ENCODE measurements at places on chromosomes 4 and X. TPM values are rescaled to one million over a fixed set of nuclear protein-coding genes. Genes with fewer than 3 reads are reported as not detected.
A peak's percentile ranks its signal among the peaks of the same experiment; 100 is the strongest.

- DNase-seq, result no peak
These were observed 186.6 kb downstream of the CPEB2 start for GRCh38 chr4:15188605-15189539.

DNA sequence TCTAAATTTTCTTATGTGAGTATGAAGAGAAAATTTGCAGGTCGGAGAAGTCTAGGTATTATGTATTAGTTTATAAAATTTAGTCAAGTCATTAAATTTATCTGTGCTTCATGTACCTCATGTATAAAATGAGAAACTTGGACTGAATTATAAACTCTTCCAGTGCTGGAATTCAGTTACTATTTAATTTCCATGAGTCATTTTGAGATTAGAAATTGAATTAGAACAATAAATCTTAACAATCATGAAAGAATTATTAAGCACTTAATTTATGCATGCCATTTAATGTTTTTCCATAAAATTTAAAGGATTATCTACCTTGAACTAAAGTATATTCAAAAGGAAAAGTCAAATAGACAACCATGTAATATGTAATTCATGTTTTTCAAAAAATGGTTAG lies 195.8 kb downstream of the MAD2L1 start:
- no peak for DNase-seq

- no peak for DNase-seq
These were observed 92.1 kb upstream of the COX18 start for GRCh38 chr4:73161527-73162185.

GRCh38 chr4:74548561-74548960 lies 103.6 kb downstream of the AREG start:
- no peak for DNase-seq

GRCh38 chr4:156109943-156110900 lies 156.6 kb upstream of the CTSO start:
- DNase-seq, result no peak

- peak; percentile 39 for DNase-seq
These were observed 147.2 kb upstream of the DKK2 start for GRCh38 chr4:107183155-107183774.

DNA sequence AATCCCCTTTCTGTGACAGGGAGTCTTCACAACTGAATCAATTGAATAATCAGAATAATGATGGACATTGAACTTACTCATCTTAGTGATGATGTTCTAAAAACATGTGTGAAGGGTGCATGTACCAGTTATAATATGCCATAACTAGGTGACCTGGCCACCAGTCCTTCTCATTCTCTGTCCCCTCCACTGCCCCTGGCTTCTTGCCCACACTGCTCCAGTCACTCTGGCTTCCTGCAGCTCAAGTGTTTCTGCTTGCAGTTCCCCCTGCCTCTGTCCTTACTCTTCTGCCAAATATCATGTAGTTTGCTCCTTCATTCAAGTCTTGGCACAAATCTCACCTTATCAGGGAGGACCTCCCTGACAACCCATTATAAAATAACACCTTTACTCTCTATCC lies 168.1 kb upstream of the SLC7A11 start:
- DNase-seq, result no peak

DNA sequence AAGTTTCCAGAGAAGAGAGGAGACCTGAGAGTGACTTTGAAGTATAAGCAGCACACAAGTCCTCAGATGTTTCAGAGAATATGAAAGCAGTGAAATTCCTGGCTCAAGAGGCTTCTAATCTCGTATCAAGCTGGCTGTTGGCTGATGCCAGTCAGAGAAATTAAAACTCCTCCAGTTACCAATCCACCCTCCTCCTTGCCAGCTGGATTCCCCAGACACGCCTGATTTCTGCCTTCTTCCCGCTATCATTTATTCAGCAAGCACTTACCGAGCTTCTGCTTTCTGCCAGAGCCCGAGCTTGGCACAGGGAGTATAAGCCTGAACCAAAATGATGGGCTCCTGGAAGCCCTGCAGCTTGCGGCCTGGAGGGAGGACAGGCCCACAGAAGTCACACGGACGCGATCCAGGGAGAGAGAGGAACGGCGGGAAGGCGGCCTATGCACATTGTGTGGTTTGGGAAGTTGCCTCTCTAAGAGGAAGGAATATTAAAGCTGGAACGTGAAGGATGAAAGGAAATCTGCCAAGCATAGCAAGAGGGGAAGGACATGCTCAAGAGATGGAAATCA lies 102.4 kb upstream of the TBL1X start:
- DNase-seq, result no peak

DNA sequence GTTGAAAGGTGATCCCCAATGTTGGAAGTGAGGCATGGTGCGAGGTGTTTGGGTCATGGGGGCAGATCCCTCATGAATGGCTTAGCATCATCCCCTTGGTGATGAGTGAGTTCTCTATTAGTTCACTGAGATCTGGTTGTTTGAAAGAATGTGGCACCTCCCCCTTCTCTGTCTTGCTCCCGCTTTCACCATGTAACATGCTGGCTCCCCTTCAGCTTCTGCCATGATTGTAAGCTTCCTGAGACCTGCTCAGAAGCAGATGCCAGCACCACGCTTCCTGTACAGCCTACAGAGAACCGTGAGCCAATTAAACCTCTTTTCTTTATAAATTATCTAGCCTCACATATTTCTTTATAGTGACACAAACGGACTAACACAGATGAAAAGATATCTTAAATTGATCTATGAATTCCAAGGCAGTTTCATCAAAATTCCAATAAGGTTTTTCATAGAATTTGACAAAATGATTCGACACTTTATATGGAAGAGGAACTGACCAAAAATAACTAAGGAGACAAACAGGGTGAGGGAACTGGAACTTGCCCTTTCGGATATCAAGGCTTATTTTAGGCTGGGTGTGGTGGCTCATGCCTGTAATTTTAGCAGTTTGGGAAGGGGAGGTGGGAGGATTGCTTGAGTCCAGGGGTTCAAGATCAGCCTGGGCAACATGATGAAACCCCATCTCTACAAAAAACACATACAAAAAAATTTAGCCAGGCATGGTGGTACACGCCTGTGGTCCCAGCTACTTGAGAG lies 56.9 kb upstream of the OGT start:
- DNase-seq, result no peak

- no peak for DNase-seq
These were observed 1.3 kb downstream of the MTHFD2L start for GRCh38 chr4:74159143-74159709.

DNA sequence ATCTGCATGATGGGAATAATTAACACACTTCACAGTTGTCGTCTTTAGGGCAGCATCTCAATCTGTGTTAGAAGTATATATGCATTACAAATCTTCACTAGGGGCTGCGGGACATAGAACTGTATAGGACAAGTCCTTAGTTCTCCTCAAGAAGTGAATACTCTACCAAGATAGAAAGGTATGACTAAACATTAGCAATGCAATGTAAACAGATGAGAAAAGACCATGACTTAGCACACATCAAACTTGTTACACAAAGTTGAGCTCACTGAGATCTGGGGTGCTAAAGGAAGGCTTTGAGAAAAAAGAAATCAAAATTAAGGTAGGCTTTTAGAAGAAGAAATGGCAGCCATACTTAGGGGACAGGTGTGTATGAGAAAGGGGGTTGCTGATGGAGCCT lies 182.1 kb upstream of the MAP3K15 start:
- no peak for DNase-seq

- no peak for DNase-seq
These were observed 1206.9 kb downstream of the FSTL5 start for GRCh38 chr4:160956875-160957274.

FAM47A gene
- not detected for total RNA-seq

CFP gene
- 1.4 TPM for total RNA-seq

CT45A3 gene
- not detected for total RNA-seq

BRS3 gene
- not detected for total RNA-seq

PRMT9 gene
- total RNA-seq, result 15.2 TPM

P2RY10 gene
- not detected for total RNA-seq

SMIM10 gene
- 1.1 TPM for total RNA-seq

TMEM129 gene
- total RNA-seq, result 13.5 TPM

ARMCX5 gene
- total RNA-seq, result 30.7 TPM

All from cerebellum (tissue), 4 donors.